NCI-H526 treated with DMSO at 0.1 percent for 48 hours (cell line): ENCODE measurements at places on chromosomes 12 and 14.

DNA sequence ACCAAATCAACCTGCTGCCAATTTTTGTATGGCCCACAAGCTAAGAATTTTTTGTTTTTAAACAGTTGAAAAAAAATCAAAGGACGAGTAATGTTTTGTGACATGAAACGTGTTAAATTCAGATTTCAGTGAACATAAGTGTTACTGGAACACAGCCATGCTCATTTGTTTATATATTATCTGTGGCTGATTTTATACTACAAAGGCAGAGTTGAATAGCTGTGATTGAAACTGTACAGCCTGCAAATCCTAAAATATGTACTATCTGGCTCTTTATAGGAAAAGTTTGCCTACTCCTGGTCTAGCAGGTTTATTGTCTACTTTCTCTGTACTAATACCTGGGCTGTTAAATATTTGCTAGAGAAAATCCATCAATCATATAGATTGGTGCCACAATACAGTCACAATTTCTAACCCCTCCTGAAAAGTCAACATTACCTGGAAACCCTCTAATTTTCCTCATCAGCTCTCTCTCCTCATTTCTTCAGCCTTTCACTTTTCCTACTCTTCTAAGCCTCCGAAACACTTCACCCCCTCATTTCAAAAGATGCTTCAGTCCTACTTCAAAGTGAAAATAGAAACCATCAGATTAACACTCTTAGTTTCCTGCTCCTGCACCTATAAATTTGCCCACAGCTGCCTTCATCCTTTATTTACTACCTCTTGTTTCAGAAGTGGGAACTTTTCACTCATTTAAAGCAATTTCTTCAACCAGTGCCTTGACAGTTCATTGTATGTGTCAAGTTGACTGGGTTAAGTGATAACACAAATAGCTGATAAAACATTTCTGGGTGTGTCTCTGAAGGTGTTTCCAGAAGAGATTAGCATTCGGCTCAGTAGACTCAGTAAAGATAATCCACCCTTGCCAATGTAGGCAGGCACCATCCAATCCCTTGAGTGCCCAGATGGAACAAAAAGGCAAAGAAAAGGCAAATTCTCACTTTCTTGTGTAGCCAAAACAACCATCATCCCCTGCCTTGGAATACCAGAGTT is 18.0 kb upstream of the C2CD5 start:
- DNase-seq = no peak

DNA sequence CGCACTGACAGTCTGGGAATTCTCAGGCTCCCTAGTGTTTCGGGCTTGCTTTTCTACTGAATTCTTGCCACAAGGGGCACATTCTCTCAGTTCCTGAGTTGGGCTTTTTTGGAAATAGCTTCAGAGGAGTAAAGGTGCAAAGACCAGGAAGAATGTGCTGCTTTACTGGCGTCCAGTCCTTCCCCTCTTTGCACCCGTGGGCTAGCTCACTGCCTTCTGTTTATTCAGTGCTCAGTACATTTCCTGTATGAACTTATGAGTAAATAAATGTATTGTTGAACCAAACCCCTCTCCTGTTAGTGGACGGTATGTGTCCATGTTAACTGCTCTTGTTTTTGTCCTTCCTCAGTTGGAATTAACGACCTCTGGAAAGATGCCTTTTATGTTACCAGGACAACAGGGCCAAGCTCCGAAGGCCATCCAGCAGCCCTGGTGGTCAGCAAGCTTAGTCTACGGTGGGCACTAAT is 24.0 kb downstream of the GSG1 start:
- DNase-seq = no peak

- DNase-seq = no peak
Measured at GRCh38 chr14:34051966-34052657, 101.2 kb upstream of the EGLN3 start.

DNA sequence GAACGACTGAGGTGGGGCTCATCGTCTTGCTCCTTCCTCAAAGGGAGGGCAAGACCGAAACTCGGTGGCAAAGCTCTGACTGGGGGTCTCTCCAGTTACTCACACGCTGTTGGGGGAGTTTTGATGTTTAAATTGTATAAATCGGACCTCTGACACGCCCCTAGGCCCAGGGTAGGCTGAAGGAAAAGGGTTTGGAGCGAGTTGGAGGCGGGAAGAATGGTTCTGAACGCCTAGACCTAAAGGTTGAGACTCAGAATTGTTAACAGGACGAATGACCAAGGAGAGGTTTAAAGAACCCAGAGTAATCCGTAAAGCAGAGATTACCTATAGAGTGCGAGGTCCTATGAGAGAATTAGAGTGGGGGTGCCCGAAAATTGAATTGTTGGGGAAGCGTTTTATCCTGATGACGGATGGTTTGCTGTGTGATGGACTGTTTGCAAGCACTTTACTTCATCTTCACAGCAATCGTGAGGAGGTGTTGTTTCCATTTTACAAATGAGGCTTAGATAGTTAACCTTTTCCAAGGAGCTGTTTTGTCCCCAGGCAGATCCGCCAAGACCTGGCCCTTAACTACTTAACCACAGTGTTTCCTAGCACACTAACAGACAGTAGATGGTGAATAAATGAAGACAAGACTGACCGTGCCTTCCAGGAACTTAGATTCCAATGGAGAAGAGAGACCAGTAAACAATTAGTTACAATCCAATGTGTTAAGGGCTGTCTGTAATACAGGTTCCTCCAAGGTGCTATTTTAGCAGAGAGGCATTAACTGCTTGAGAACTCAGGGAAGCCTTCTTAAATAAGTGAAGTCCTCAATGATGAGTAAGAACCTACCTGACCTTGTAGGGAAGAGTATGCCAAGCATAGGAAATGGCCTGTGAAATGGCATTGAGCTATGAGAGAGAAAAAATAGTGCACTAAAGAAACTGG is 929 bp upstream of the UBE2N start:
- DNase-seq = no peak

GRCh38 chr12:75481774-75482173 is 1.2 kb downstream of the GLIPR1 start:
- no peak for DNase-seq

DNA sequence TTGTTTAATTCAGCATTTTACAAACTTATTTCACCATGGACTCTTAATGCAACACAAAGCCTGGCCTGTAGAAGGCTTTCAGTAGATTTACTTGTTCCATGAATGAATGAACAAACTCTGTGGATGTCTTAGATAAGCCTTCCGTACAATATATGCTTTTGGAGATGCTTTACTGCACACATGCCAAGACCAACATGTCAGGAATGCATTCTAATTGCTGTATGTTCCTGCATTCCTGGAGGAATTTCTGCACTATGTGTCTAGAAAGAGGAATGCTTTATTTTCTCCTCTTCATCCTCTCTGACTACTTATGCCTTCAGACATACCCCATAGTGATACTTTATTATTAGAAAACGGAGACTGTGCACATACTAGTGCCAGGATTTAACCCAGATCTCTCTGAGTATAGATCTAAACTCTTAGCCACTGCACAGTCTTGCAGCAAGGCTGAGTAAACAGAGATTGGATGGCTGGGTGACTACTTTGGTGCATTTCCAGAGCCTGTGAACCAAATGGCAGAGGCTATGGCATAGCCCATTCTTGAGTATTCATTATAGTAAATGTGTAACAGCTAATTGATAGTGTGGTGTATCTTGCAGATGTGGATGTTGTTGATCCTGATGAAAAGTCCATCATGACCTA is 108.2 kb downstream of the SYNE2 start:
- DNase-seq = no peak

- no peak for DNase-seq
Measured at GRCh38 chr12:26704684-26705460, 128.1 kb downstream of the ITPR2 start.

- no peak for DNase-seq
Measured at GRCh38 chr12:87302126-87302745, 727.0 kb downstream of the C12orf50 start.

GRCh38 chr12:93894391-93895088 is 217.4 kb downstream of the CRADD start:
- DNase-seq = no peak

- no peak for DNase-seq
Measured at GRCh38 chr12:57844709-57845477, 1.6 kb downstream of the CTDSP2 start.

DNA sequence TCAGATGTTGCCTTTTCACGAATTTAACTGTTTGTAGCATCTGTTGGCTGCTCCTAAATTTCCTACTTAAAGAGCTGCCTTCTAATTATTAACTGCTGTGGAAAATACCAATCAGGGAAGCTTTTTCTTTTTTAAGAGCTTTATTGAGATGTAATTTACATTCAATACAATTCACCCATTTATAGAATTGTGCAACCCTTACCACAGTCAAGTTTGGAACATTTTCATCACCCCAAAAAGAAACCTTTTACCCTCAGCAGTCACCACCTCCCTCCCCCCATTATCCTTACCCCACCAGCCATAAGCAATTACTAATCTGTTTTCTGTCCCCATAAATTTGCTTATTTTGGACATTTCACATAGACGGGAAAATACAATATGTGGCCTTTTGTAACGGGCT is 1.4 kb downstream of the PCNX4 start:
- DNase-seq = no peak

DNA sequence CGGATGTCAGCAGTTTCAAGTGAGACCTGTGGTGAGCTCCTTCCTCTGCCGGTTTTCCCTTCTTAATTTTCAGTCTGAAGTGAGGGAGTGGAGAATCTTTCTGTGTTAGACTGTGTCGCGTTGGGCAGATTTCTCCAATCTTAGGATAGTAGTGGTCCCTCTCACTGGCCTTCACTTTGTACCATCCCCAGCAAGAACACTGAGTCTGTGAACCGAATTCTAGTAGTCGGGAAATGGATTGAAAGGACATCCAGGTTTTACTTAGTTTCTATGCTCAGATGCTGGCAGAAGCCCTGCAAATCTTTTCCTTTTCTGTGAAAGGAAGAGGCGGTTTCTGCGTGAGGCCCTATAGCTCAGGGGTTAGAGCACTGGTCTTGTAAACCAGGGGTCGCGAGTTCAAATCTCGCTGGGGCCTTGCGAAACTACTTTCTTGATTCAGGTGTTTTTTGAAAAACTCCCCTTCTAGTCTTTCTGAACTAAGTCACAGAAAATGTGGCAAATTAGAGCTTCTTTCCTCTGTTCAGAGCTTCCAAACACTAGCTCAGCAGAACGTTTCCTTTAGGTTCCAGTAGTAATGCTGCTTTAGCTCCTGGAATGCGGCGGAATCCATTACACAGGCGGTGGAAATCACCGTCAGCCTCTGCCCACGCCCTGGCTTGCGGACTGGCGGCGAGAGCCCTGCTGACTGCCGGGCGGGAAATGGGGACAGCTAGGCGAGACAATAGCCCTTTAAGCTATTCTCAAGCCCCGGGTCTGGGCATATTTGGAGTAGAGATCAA is 2.8 kb upstream of the RNASE4 start:
- peak; percentile 60 for DNase-seq

DNA sequence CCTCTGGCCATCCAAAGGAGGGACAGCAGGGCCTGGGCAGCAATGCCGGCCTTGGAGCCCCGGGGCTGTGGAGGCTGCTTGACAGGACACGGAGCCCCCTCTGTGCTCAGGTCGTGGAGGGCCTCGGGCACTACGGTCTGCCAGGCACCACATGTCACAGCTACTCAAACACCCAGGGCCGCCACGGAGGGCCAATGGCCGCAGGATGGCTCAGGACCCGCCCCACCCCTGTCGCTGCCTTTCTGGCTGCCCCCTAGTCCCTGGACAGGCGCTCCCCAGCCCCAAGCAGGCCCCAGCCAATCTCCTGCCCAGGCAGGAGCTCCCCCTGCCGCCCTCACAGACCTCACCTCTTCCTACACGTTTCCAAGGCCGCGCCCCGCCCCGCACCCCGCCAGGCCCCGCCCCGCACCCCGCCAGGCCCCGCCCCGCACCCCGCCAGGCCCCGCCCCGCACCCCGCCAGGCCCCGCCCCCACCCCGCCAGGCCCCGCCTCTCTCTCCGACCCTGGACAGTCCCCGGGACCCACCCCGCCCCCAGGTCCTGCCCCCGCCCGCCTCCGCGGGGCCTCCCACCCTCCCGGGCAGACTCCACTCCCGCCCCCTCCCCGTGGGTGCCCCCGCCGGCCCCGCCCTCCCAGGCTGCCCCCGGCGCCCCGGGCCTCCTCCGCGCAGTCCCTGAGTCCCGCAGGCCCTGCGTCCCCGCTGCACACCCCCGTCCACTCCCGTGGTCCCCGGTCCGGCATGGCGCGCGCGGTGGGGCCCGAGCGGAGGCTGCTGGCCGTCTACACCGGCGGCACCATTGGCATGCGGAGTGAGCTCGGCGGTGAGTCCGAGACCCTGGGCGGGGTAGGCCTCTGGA is at the start of gene ASPG:
Gene ASPG (plus strand): TSS at position 669 of the 857 bp plus-strand sequence. CDS start 71 bp downstream, at position 740.
- no peak for DNase-seq

DNA sequence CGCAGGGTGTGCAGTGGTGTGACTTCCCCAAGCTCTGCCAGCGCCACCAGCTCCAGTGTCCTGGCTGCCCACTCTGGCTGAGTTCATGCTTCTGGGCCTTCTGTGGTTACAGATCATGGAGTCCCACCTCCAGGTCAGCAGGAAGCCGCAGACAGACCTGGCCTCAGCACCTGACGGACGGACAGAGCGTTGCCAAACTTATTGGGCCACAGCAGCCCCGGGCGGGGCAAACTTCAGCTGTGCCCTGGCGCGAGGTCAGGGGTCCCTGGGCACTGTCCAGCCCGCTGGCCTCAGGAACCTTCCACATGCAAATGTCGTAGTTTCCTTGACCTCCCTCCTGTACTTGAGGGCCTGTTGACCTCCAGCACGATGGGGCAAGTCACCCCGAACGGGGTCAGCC is 11.2 kb downstream of the GPR132 start:
- no peak for DNase-seq

DNA sequence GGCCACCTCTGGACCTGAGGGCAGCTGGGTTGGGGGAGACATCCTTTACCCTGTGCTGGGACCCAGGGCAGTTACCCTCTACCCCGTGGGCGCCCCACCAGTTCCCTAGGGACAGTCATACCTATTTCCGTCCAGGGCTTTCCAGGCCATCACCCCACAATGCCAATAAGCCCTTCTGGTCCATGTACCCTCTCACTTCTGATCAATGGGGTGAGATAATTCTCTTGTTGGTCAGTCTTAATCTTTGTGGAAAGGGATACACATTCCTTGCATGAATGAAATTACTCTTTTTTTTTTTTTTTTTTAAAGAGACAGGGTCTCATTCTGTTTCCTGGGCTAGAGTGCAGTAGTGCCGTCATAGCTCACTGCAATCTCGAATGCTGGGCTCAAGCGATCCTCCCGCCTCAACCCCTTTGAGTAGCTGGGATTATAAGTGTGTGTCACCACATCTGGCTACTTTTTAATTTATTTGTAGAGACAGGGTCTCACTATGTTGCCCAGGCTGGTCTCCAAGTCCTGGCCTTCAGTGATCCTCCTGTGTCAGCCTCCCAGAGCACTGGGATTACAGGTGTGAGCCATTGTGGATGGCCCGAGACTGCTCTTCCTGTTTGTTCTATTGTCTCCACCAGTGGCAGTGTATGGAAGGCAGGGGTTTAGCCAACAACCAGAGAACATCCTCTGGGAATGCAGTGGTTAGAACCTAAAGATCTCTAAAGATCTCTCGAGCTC is 46.3 kb upstream of the STON2 start:
- no peak for DNase-seq

GRCh38 chr14:59265808-59266207 is 77.3 kb downstream of the DAAM1 start:
- DNase-seq = no peak

- DNase-seq = no peak
Measured at GRCh38 chr12:57430112-57430930, 522 bp downstream of the R3HDM2 start.
